ENCODE measurements at places on chromosomes 16 and 17.
A peak's percentile ranks its signal among the peaks of the same experiment; 100 is the strongest.

DNA sequence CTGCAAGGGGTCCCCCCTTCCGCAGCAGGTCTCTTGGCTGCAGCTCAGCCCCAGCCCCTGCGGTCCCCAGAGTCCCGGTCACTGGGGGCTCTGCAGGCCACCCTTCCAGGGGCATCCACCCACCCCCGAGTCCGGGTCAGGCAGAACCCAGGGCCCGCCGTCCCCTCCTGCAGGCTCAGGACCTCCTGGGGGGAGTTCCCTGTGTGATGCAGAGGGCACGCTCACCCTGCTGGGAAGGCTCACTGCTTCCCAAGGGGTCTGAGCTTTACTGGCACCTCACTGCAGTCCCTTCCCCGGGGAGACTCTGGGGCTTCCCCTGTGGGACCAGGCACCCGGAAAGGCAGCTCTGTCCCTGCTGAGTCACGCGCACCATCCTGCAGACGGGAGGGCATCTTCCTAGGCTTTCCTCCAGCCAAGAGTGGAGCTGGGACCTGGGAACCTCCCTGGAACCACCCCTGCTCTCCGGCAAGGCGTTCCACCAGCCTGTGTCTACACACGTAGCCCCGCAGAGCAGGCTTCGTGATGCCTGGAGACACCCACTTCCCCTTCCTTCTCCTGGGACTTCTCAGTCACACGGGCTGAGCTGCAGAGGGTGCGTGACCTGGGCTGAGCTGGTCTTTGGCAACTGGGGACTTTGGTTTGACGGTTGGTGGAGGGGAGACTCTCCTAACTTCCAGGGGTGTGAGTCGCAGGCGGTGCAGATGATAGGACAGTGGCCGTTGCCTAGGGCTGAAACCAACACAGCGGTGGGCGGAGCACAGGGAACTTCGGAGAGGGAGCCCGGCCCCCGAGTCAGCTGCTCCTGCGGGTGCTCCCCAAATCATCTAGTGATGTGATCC is 23.4 kb downstream of the SLC25A10 start:
- peak; percentile 60 for DNase-seq

- no peak for DNase-seq
Measured at GRCh38 chr17:36016555-36016954, 1.2 kb downstream of the CCL23 start.

GRCh38 chr17:9705745-9706144 is 60.4 kb downstream of the USP43 start:
- no peak for DNase-seq

DNA sequence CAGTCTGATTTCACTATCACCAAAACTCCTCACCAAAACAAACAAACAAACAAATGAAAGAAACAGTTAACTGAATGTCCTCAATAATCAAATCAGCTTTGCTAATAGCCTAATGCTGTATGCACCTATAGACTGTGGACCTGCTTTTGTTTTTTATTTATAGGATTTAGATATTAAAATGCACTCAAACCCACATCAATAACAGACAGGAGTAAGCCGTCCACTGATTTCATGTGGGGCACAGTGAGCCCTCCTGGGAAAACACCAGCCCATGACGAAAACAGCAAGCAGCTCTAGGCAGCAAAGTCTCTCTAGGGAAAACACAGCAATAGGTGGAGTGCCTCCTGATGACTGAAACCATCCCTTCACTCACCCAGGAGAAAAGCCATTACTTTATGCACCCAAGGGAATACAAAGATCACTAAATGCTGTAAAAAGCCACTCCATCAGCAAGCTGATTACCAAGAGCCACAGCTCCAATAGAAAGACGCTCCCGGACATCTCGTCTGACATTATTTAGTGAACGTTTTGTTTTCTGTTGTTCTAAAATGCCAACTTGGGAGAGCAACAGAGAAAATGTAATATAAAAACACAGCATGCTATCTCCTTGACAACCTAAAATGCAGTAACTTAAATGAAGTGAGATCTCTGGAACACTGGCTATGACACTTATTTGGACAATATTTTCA is 47.8 kb downstream of the ANKFY1 start:
- DNase-seq: peak; percentile 71

- DNase-seq: peak; percentile 84
Measured at GRCh38 chr17:8409966-8410882, 12.6 kb upstream of the RNF222 start.

DNA sequence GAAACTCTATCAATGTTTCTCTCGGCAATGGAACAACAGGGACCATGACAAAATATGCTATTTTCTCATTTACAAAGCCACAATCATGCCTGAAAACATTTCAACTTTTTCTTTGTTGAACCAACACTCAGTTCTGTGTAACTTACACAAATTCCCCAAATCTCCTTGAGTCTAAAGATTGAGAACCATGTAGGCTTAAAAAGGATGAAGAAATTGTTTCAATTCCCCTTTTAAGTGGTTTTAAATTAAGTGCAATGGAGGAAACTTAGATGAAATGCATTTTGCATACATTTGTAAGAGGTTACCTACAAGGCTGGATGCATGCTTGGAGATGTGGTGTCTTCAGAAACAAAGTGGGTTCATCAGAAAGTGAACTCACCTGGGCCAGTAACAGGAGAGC is 566.4 kb upstream of the CDH11 start:
- DNase-seq: no peak

GRCh38 chr16:77374384-77374783 is 60.5 kb downstream of the ADAMTS18 start:
- no peak for DNase-seq

GRCh38 chr17:2087597-2088211 is 32.8 kb downstream of the HIC1 start:
- DNase-seq: no peak

DNA sequence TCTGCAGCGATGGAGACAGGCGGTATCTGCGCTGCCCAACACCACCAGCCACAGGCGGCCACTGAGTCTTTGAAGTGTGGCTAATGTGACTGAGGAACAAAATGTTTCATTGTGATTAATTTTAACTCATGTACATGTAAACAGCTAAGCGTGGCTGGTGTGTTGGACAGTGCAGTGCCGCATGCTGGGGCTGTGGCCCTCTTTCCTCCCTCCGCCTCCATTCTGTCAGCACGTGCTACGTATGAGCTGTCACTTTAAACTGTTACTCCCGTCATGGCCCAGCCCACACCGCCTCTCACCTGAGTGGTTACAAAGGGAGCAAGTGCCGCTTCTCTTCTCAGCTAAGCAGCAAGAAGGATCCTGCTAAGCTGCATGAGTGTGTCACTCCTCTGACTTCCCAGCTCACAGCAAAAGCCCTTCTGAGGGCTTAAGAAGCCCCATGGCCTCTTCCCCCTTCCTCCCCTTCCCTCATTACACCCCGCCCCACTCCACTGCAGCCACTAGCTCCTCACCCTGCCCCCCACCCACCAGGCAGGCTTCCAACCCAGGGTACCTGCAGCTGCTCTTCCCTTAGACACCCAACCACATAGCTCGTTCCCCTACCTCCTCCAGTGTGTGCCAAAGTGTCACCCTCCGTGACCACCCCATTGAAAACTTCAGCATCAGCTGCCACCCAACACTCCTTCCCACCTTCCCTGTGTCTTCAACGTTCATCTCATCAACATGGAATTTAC is 15.0 kb downstream of the HASPIN start:
- DNase-seq: no peak

DNA sequence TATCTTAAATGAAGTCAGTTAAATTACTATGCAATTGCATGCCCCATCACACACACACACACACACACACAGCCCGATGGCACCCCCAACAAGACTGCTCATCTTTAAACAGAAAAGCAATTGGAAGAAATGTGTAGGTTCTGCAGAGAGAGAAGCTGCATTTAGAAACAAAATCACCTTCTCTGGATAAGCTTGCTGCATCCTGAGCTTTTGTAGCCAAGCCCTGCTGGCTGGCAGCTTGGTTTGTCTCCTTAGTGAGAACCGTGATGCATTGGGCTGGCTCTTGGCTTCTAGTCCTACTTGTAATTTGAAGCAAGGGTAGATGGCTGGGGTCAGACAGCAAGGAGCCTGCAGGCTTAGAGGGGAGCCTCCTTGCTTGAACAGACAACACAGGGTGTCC is 153.8 kb downstream of the SOX9 start:
- DNase-seq: no peak

DNA sequence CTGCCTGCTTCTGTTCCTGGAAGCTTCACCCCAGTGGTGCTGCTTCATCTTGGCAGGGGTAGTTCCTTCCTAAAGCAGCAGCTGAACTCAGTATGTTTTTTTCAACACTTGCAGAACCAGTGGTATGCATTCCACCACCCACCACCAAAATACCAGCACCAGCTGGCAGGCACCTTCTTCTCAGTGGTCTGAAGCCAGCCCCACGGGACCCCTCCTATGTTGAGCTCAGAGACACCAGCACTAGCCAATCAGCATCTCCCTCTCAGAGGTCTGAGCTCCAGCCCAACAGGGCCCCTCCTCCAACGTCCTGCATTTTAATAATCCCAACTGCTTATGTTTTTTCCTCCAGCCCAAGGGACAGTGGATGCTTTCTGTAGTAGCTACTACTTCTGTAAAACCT is 299.6 kb upstream of the CCL2 start:
- DNase-seq: no peak

DNA sequence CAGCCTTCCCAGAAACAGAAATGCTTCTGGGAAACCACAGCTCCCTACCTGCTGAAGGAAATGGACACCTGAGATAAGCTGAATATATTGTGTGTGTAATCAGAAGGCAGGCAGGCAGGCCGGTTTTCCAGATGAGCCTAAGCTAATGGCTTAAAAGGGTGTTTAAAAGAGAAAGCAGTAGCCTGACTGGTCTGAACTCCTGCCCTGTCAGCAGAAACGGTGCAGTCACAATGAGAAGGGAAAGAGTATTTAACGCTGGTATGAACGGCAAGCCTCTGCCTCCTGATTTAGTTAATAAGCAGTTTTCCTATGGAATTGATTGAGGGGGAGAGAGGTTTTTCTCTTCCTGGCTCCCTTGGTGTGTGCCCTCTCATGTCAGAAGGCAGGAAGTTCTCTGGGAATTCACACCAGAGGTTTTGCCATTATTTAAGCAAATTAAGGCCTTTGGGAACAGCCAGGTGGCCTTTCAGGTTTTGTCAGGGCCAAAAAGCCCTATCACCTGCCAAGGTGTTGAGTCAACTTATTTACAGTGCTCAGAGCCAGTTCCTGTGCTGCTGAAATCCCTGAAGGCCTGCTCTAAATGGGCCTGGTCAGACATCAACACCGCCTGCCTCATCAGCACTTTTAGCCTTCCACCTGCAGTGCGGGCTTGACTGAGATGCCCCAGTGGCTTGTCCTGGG is 41.6 kb downstream of the CDH1 start:
- no peak for DNase-seq

DNA sequence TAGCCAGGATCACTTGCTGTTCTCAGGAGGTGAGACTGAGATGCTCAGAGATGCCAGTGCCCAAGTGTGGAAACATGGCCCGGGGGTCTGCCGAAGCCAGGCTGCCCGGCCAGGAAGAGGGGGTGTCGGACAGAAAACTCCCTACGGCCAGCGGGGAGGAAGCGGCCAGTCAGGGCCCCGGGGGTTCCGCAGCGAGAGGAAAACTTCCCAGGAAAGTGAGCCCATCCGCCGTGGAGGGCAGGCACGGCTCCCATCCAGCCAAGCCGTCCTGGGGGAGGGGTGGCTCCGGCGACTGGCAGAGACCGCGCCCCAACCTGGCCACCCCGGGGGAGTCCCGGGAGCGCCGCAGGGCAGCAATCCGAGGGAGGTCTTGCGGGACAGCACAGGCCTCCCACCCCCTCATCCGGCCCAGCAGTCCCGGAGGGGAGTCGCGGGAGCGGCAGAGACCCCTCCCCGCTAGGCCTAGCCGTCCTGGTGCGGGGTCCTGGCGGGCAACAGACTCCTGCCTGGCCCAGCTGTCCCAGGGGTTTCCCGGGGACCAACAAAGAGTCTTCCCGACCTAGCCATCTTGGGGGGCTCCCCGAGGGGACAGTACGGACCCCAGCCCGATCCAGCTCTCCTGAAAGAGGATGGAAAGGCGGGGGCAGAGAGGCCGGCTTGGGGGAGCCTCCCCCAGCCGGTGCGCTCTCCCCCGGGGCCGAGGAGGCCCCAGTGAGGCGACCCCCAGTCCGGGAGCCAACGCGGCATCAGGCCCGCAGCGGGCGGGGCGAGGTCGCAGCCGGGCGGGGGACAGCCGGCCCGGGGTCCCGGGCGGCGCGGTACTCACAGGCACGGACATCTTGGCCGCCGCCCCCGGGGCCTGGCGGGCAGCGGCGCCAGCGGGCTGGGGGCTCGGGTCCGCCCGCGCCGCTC is 13.8 kb upstream of the BCAR1 start:
- DNase-seq: no peak

- DNase-seq: no peak
Measured at GRCh38 chr17:66555605-66556004, 253.2 kb downstream of the PRKCA start.

- DNase-seq: no peak
Measured at GRCh38 chr16:54631782-54632181, 298.9 kb upstream of the IRX5 start.

DNA sequence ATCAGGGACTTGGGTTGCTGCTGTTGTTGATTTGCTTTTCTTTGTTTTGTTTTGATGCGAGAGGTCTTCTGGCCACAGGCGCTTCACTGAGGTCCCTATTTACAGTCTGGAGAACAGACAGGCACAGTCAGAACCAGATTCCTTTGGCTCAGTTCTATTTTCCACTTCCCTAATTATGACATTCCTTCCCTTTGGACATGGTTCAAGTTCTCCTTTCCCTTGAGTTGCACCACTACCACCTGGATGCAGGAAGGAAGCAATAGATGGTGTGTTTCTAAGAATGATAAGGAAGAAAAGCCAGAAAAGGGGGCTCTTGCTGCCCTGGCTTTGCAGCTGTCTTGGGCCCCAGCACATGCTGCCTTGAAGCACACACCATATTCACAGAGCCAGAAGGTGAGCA is 160.6 kb downstream of the MAF start:
- no peak for DNase-seq

DNA sequence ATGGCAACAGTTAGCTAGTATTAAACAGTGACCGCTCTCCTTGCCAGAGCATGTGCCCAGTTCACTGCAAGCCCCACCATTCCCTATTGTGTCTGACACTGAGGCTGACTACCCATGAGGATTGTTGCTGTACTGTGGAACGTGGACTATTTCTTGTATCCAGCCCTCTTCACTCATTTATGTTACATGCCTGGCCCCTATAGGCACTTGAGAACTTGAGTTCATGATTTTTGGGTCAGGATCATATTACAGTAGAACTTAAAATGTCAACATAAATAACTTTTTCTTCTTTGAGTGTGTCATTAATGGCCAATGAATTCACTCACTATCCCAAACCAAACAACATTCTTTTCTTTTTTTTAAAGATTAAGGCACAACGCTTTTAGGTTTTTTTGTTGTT is 55.7 kb downstream of the LYRM1 start:
- DNase-seq: no peak

DNA sequence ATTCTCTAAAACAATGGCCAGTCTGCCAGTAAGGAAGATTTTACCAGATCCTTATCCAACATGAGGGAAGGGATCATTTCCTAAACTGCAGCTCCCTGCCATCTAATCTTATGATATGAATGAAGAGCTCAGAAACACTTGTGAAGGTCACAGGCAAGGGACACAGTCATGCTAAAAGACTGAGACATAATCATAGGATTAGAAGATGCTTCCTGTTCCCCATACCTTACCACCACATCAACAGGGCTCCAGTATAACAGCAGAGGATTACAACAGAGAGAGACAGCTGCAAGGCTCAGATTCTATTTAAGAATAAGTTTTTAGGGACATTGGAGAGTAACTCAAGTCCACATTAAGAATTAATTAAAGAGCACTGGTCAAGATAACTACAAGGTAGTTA is 93.3 kb downstream of the BRIP1 start:
- no peak for DNase-seq

- DNase-seq: no peak
Measured at GRCh38 chr17:41687828-41688640, 651 bp upstream of the EIF1 start.
